Astrocyte (in vitro differentiated cells and primary cell): ENCODE measurements at places on chromosomes 11 and 22. TPM values are rescaled to one million over a fixed set of nuclear protein-coding genes. Genes with fewer than 3 reads are reported as not detected.

- peak; percentile 98 for DNase-seq
Measured at GRCh38 chr11:13339195-13340153, 61.9 kb downstream of the BMAL1 start.

DNA sequence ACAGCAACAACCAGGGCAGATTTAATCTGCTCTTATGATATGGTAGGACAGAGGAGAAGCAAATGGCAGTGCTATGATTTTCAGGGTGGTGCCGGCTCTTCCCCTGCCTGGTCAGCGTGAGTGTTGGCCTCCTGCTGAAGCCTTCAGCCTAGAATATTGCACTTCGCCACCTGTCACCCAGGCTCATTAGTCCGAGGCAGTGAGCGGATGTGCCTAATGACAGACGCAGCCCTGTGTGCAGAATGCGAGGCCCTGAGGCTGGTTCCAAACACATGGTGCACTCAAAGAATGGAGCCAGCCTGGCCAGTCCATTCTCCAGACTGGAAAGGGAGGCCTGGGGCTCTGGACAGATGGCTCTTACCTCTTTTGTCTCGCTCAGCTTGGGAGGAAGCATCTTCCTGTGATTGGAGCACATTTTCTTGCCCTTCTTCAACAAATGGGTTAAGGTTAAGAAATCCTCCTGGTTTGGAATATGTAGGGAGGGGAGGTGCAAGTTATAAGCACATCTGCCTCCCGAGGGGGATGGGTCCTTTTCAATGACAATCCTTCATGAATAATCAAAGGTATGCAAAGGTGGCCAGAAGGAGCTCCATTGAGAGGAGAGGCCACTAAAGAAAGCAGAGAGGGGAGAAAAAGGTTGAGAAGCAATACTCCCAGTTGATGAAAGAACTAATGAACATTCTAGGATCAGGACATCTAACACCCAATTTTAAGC, 39.7 kb upstream of the GALNT18 start:
- no peak for DNase-seq

DNA sequence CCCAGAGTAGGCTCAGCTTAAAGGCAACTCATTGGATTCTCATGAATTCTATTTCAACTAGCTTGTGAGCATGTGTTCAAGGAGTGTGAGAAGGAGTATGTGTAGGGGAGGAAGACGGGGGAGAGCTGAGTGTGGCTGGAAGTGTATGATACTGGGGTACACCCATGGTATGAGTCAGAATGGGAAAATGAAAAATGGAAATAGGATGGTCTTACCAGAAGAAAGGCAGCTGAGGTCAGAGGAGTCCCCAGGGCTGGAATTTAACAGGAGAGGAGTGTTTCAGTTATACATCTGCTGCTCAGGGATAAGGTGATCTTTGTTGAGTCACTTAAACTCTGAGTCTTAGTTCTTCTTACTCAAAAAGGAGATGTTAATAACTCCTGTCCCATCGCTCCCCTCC, 6.7 kb upstream of the ADAMTS15 start:
- peak; percentile 18 for DNase-seq

GRCh38 chr11:113528982-113529381, 53.8 kb upstream of the DRD2 start:
- DNase-seq: peak; percentile 58

DNA sequence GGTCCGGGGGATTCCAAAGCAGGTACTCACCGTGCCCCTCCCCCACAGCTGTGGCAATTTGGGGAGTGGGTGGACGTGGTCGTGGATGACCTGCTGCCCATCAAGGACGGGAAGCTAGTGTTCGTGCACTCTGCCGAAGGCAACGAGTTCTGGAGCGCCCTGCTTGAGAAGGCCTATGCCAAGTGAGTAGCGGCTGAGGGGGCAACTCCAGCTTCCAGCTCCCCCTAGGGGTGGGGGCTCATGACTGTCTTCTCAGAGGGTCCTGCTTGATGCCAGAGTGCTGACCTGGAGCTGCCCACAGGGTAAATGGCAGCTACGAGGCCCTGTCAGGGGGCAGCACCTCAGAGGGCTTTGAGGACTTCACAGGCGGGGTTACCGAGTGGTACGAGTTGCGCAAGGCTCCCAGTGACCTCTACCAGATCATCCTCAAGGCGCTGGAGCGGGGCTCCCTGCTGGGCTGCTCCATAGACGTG, 4.2 kb downstream of the CAPN1 start:
- DNase-seq: no peak

DNA sequence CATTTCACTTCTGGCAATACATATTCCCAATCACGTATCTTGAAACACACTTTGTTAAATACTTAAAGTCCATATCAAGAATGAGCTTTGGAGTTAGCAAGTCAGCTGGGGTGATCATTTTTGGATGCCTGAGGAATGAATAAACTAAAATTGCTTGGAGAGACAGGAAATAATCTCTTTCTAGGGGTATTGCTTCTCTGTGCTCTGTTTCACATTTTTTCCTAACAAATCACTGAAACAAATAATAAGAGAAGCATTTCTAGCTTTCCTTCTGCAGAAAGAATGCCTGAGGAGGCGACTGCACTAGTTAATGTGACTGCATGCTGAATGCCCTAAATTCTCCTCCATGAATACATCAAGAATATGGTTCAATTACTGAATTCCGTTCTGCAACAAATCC, 541.4 kb upstream of the CCDC90B start:
- peak; percentile 60 for DNase-seq

DNA sequence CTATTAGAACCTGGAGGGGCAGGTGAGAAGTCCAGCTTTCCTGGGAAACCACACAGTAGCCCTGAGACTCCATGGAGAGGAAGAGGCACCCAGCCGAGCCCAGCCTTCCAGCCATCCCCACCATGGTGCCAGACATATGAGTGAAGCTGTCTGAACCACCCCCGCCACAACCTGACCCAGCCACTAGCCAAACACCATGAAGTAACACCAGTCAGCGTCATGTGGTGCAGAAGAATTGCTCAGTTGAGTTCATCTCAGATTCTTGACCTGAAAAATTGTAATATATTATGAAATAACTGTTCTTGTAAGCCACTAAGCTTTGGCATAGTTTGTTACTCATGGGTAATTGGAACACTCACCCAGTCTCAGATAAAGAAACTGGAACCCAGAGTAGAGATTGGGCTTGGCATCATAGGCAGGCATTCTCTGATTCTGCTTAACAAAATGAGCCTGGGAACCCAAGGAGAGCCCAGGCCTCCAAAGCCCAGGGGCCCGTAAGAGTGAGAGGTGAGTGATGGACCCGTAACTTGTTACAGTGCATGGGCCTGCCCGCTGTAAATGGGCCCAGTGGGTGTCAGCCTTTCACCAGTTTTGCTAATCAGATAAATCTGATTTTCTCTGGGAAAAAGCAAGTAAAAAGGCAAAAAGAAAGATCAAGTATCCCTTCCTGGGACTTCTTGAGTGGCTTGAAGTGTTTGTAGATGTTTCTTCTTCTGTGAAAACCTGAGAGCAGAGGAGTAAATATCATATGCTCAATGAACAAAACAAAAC, 305.5 kb downstream of the DDX10 start:
- DNase-seq: no peak

GRCh38 chr11:796565-797295, 1.4 kb downstream of the SLC25A22 start:
- DNase-seq: no peak

DNA sequence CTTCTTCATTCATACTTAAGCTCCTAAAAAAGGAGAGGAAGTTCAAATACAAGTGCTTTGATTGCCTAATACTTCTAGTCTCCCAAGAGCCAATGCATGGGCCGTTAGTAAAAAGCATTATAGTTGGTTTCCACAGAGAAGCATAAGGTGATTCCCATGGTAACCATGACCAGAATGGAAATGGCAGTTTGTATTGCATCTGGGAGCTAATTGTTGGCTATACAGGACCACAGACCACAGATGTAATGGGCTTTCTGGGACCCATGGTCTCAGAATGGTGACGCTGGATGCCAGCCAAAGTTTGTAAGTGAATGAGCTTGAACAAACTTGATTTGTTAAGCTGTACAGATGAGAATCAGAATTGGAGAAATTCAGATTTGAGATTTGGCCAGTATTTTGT, 333.9 kb upstream of the C11orf87 start:
- DNase-seq: no peak

DNA sequence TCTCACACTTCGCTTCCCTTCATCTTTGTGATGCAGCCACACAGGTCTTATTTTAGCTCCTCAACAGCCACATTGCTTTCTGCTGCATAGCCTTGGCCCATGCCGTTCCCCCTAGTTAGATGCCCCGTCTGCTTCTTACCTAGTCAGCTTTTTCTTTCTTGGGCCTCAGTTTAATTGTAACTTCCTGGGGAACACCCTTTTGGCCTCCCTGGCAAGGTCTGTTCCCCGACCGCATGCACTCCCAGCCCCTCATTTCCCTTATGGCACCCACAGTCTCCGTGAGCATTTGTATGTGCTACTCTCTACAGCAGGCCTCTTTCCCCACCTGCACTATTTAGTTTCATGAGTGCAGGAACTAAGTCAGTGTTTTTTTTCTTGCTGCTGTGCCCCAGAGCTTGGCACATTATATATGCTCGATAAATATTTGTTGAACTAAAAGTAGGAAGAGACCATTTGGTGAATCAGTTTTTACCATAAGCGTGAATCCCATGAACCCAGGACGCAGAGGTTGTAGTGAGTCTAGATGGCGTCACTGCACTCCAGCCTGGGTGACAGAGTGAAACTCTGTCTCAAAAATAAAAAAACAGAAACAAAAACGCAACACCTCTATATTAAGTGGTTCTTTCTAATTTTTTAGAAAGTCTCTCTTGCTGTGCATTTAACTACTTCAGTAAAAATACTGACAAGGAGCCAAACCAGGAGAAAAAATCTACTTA, 38.5 kb downstream of the TNRC6B start:
- DNase-seq: no peak

DNA sequence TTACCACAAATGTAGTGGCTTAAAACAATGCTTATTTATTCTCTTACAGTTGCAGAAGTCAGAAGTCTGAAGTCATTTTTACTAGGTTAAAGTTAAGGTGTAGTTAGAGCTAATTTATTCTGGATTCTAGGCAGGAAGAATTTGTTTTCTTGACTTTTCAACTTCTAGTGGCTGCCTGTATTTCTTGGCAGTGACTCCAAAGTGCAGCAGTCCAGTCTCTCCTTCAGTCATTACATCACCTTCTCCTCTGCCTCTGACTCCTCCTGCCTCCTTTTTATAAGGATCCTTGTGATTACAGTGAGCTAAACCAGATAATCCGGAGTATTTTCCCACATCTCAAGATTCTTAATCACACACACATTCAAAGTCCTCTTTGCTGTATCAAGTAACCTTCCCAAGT, 581.4 kb downstream of the KCNA4 start:
- DNase-seq: peak; percentile 17

DNA sequence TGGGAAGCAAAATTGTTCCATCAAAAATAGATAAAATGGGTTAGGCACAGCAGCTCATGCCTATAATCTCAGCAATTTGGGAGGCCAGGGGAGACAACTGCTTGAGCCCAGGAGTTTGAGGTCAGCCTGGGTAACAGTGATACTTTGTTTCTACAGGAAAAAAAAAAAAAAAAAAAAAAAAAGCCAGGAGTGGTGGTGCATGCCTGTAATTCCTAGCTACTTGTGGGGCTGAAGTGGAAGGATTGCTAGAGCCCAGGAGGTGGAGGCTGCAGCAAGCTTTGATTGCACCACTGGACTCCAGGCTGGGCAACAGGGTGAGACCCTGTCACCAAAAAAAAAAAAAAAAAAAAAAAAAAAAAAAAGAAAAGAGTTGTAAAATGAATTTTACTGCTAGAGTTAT, 49.6 kb downstream of the KIF18A start:
- DNase-seq: peak; percentile 59

DNA sequence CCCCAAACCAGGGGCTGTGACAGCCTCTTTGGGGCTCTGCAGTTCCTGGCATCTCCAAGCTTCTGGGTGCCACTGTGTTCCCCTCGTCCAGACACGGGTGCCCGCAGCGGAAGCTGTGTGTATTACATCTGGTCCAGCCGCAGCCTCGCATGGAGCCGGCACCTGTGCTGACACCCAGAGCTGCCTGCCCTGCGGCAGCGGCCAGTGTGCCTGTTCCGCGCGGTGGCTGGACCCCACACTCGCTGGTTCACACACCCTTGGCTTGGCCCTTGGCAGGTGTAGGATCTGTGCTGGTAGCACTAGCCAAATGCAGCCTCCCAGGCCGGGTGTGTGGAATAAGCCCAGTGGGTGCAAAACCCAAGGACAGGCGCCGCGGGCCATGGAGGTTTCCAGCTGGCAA, 24.5 kb upstream of the RNASEH2C start:
- no peak for DNase-seq

GRCh38 chr22:40218152-40218551, 40.4 kb downstream of the TNRC6B start:
- DNase-seq: no peak

GRCh38 chr11:17154409-17155159, 53.2 kb downstream of the PIK3C2A start:
- no peak for DNase-seq

GRCh38 chr11:86698639-86699038, 26.2 kb upstream of the ME3 start:
- peak; percentile 73 for DNase-seq

- DNase-seq: peak; percentile 19
Measured at GRCh38 chr11:112277941-112278340, 17.3 kb upstream of the PLET1 start.

GRCh38 chr22:25746012-25746373, 4.0 kb downstream of the MYO18B start:
- DNase-seq: peak; percentile 74

DNA sequence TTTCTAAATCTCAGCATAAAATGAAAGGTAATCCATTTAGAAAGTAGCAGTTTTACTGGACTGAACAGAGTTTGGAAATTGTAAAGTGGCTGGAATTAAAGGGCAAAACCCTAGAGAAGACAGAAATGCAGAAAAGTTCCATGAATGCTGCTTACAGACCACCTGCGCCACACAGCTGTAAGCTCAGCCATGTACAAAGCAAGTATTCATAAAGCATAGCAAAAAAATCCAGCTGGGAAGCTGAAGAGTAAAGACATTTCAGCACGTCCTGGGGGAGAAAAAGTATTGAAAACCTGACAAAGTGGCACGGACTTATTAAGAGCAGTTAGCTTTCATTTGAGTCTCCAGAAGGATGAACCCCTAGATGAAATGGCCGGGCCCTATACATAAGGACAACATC, 220.1 kb upstream of the CNTN5 start:
- no peak for DNase-seq

GRCh38 chr11:113998574-113998973, 23.7 kb downstream of the HTR3A start:
- DNase-seq: no peak

Gene MEI1
- 0.19 and 0.64 TPM in 2 replicates for total RNA-seq

Gene PRRG4
- total RNA-seq: 0.14 and 0.45 TPM in 2 replicates

Gene RGL4
- not detected in 2 replicates for total RNA-seq

Gene KIRREL3
- 0.79 and 0.91 TPM in 2 replicates for total RNA-seq

Gene GGTLC2
- not detected in 2 replicates for total RNA-seq

Gene SULT4A1
- total RNA-seq: 5.9 and 6.1 TPM in 2 replicates

Gene BTG4
- total RNA-seq: 0.50 and 0.55 TPM in 2 replicates

Gene SPA17
- 5.0 and 6.2 TPM in 2 replicates for total RNA-seq

Gene CD81
- total RNA-seq: 625 and 648 TPM in 2 replicates

Gene NLRP14
- total RNA-seq: not detected in 2 replicates

Gene MLC1
- total RNA-seq: 0.09 and 0.70 TPM in 2 replicates

Gene ARRB1
- 22.7 and 28.5 TPM in 2 replicates for total RNA-seq

Gene MAJIN
- not detected in 2 replicates for total RNA-seq

Gene MPZL3
- 8.2 and 8.5 TPM in 2 replicates for total RNA-seq

Gene TSKU
- total RNA-seq: 57.9 and 69.6 TPM in 2 replicates
